ENCODE measurements at places on chromosomes 2 and 18. TPM values are rescaled to one million over a fixed set of nuclear protein-coding genes. Genes with fewer than 3 reads are reported as not detected.
A peak's percentile ranks its signal among the peaks of the same experiment; 100 is the strongest.

GRCh38 chr18:22935431-22935830 lies 2.3 kb downstream of the RBBP8 start:
- no peak overlapping the region for H3K27ac ChIP-seq
- H3K36me3 ChIP-seq, result no peaks in the 10 kb centered on the region
- H3K27me3 ChIP-seq, result peaks cover 8% of the 10 kb centered on the region
- no peak overlapping the region for H3K4me3 ChIP-seq

- H3K27ac ChIP-seq, result no peak overlapping the region
- no peaks in the 10 kb centered on the region for H3K36me3 ChIP-seq
- H3K4me1 ChIP-seq, result no peaks in the 10 kb centered on the region
Measured at GRCh38 chr18:50055488-50055887, 139.5 kb downstream of the MYO5B start.

DNA sequence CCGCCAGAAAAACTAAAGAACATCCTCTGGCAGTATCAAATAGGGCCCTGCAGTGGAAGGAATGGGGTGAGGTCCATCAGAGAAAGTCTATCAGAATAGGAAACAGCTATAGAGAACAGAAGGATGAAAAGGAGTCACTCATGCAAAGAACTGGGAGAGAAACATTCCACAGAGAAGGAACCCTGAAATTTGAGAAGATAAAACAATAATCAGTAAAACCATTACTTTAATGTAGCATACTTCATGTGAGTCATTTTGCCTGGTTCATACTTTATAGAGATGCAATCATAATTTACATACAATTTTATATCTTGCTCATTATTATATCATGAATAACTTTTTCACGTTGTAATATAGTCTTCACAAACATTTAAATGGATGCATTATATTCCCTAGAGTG lies 402.2 kb downstream of the NCKAP5 start:
- H3K27ac ChIP-seq, result no peak overlapping the region
- no peaks in the 10 kb centered on the region for H3K36me3 ChIP-seq
- H3K27me3 ChIP-seq, result no peaks in the 10 kb centered on the region
- no peak for DNase-seq

DNA sequence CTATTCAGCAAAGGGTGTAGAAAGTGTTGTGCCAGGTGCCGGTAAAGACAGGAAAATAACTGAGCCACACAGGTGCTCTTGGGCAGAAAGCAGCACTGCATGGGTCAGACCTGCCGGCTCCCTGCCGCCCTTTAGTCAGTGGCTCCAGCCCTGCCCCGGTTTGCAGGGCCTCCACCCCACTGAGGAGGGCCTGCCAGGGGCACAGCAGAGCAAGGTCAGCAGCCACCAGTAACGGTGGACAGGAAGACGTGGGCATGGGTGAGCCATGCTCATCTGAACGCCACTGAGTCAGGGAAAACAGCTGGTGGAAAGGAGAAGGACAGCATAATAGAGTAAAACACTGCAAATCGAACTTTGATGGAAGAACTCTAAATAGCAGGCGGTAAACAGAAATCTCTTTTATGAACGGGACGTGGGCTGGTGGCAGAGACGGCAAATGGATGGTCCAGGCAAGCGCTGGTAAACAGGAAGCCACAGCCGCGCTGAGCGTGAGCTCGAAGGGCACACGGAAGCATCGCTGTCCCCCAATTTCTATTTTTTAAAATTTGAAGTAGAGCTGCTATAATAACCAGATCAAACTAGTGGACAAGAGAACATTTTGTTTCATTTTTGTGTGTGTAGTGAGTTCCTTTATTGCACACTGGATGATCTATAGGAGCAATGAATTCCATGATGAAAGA lies 141.8 kb upstream of the ALKAL2 start:
- peak overlapping the region; percentile 75 for H3K4me3 ChIP-seq
- no peaks in the 10 kb centered on the region for H3K36me3 ChIP-seq
- peak; percentile 61 for DNase-seq
- peaks cover 38% of the 10 kb centered on the region for H3K4me1 ChIP-seq

- DNase-seq, result no peak
- no peaks in the 10 kb centered on the region for H3K4me1 ChIP-seq
- H3K27me3 ChIP-seq, result no peaks in the 10 kb centered on the region
- no peak overlapping the region for H3K4me3 ChIP-seq
- peaks cover 3% of the 10 kb centered on the region for H3K36me3 ChIP-seq
Measured at GRCh38 chr2:110639972-110640371, 37.9 kb downstream of the BUB1 start.

DNA sequence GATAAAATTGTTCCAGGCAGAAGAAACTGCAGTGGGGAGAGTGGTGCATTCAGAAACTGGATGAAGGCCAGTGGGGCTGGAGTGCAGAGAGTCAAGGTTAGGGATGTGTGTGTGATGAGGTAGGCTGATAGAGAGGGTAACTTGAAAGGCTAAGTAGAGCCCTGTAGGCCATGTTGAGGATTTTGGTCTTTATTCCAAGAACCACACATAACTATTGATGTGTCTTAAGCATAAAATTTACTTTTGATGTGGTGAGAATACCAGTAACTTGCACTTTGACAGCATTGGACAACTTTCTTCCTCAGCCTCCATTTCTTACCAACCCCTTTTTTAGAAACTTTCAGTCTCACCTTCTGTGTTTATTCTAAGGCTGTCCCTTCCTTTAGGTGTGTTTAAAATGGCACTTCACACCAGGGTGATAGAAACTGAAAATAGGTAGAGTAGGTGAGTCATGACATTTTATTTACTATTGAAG lies 22.6 kb downstream of the MTX2 start:
- no peaks in the 10 kb centered on the region for H3K27me3 ChIP-seq
- no peak overlapping the region for H3K4me3 ChIP-seq
- DNase-seq, result no peak
- no peak overlapping the region for H3K27ac ChIP-seq
- peaks cover 9% of the 10 kb centered on the region for H3K4me1 ChIP-seq

- no peaks in the 10 kb centered on the region for H3K36me3 ChIP-seq
- H3K4me3 ChIP-seq, result no peak overlapping the region
- H3K27me3 ChIP-seq, result peaks cover 2% of the 10 kb centered on the region
- no peak overlapping the region for H3K27ac ChIP-seq
- H3K4me1 ChIP-seq, result no peaks in the 10 kb centered on the region
Measured at GRCh38 chr2:118693287-118693822, 154.1 kb downstream of the EN1 start.

- H3K27me3 ChIP-seq, result no peaks in the 10 kb centered on the region
- H3K27ac ChIP-seq, result no peak overlapping the region
- H3K4me1 ChIP-seq, result no peaks in the 10 kb centered on the region
Measured at GRCh38 chr2:151878655-151879563, 50.7 kb upstream of the ARL5A start.

The SPATA3 gene
- not detected for polyA plus RNA-seq

GRCh38 chr2:46866770-46867246 lies 48.8 kb downstream of the MCFD2 start:
- H3K4me1 ChIP-seq, result no peaks in the 10 kb centered on the region
- no peak overlapping the region for H3K27ac ChIP-seq
- no peak overlapping the region for H3K4me3 ChIP-seq
- DNase-seq, result no peak
- H3K36me3 ChIP-seq, result no peaks in the 10 kb centered on the region

The NEB gene
- polyA plus RNA-seq, result not detected

- no peaks in the 10 kb centered on the region for H3K27me3 ChIP-seq
- no peaks in the 10 kb centered on the region for H3K4me1 ChIP-seq
- H3K27ac ChIP-seq, result no peak overlapping the region
- no peak overlapping the region for H3K4me3 ChIP-seq
Measured at GRCh38 chr2:179129574-179130238, 79.8 kb upstream of the CCDC141 start.

DNA sequence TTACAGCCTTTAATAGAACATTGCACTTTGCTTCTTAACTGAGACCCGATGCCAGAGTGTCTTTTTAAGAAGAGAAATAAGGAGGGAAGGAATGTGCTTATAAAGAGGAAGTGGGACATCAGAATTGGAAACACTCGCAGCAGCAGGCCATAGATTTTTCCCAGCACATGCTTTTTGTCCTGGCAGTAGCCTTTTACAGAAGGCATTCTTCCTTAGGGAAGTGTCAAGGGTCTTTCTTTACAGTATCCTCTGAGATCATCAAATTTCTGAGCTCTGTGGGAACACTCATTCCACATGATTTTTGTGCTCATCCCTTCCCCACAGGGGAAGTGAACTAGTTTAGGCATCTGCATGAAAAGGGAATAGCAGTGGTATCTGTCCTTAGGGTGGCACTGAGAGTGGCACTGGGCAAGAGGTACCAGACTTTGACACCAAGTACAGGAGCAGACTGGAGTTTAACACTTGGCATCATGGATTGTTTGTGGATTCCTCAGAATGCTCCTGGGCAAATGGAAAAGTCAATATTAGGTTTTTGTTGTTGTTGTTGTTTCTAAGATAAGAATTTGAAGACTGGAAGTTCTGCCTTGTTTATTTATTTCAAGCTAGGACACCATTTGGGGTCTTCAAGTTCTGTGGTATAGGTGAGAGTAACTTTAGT lies 4.1 kb downstream of the MYO1B start:
- H3K4me3 ChIP-seq, result no peak overlapping the region
- DNase-seq, result no peak
- H3K27ac ChIP-seq, result no peak overlapping the region
- no peaks in the 10 kb centered on the region for H3K36me3 ChIP-seq
- H3K4me1 ChIP-seq, result peaks cover 10% of the 10 kb centered on the region

Measured in immature natural killer cell (primary cell).